Breast epithelium (tissue), 4 donors: ENCODE measurements at places on chromosomes 2 and 18. TPM values are rescaled to one million over a fixed set of nuclear protein-coding genes. Genes with fewer than 3 reads are reported as not detected.

GRCh38 chr2:219022041-219022440 lies 19.3 kb downstream of the CFAP65 start:
- no peak for DNase-seq

DNA sequence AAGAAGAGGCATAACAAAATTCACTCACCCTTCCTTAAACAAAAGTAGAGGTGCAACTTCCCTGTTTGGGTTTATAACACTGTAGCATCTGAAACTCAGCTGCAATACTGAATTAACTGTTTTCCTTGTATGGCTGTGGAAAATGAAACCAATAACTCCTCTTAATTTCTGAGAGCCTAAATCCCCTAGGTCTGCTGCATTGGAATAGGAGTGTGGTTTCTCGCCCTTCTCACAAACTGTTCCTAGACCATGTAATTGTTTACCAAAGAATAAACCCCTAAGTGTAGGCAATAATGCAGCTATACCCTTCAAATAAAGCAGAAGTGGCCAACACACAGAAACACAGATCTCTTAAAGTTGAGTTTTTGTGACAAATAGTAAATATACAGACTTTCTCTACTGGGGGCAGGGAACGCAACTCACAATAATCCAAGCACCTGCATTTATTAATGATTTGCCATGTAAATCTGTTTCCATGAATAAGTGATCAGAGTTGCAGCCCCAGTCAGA lies 52.0 kb downstream of the RASGRP3 start:
- no peak for DNase-seq

GRCh38 chr2:37005118-37005868 lies 39.0 kb upstream of the STRN start:
- DNase-seq = no peak

GRCh38 chr2:53750041-53750768 lies 17.4 kb upstream of the CHAC2 start:
- DNase-seq = no peak

- no peak for DNase-seq
Measured at GRCh38 chr18:76859474-76860339, 37.4 kb downstream of the ZNF236 start.

- no peak for DNase-seq
Measured at GRCh38 chr2:182503886-182504285, 77.0 kb upstream of the PDE1A start.

GRCh38 chr2:68879296-68879695 lies 8.1 kb upstream of the BMP10 start:
- DNase-seq = no peak

DNA sequence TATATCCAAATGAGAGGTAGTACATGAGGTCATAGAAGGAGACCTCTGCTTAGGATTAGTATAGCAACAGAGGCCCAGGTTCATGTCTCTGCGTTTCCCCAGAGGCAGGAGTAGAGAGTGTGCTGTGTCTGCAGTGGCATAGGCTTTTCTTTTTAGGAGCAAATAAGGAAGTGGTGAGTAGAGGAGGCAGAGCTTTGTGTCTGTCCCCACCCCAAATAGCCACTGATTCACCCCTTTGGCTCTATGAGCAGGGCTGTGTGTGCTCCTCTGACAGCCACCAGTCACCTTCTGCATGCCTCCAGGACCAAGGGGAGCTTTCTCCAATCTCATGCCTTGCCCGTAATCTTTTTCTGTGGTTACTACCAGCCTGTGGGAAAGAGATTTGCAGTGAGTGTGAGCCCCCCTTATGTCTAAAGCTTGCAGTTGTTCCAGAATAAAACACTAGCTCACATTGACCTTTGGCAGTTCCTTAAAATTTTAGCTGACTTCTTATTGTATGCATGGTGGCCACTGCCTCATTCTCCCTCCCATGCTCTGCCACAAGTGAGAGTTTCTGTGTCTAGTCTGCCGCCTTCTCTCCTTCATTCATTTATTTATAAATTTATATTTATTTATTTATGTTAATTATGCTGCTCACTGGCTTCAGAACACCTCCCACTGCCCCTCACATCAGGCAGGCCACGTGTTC lies 23.5 kb upstream of the ELAC1 start:
- no peak for DNase-seq

GRCh38 chr18:37280701-37281393 lies 284.8 kb downstream of the CELF4 start:
- no peak for DNase-seq

GRCh38 chr18:74190086-74190485 lies 41.8 kb downstream of the TIMM21 start:
- no peak for DNase-seq

DNA sequence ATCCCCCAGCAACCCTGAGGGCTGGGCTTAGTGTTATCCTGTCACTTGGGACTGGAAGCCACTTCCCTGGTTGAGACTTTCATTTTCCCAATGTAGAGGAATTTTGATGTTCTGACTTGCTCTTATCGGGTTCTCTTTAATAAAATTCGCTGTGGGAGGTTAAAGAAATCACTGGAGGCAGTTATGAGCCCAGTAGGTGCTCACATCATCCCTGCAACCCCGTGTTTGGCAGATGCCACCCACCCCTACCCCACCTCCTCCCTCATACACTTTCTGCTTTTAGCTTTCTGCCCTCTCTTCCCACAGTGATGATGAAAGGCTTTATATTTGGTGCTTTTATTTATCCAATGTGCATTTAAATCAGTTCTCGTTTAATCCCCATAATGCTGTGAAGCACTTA lies 106.6 kb downstream of the MAPK4 start:
- no peak for DNase-seq

- no peak for DNase-seq
Measured at GRCh38 chr2:221461901-221462300, 110.2 kb downstream of the EPHA4 start.

DNA sequence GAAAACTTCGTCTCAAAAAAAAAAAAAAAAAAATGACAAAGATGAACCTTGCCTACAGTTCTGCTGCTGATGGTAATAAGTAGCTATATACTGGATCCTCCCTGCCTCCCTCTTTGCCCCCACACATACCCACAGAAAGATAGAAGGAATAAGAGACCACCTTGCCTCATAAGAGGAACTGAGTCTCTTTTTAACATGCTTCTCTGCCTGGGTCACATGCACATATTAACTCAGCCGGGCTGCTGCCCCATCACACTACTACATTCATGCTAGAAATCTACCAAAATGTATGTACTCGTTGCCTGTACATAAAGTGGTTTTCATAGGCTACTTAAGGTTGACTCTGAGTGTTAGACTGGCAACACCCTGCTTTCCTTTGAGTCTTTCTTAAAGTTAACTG lies 78.9 kb upstream of the B3GNT2 start:
- no peak for DNase-seq

DNA sequence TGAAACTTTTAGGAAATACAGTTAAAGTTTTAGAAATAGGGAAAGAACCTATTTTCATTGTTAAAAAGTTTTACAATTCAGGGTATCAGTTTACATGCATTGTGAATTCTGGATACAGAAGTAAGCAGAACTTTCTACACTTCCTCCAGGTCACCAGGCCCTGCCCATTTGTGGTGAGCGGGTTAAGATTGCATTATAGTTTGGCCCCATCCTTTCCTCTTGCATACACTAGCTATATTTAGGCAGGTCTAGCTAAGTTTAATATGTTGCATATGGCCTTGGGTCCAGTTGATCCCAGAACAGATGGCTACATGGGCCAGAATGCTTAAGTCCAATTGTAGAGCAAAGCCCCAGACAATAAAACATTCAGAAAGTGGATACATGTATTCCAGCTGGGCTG lies 4.8 kb downstream of the VWA3B start:
- no peak for DNase-seq

DNA sequence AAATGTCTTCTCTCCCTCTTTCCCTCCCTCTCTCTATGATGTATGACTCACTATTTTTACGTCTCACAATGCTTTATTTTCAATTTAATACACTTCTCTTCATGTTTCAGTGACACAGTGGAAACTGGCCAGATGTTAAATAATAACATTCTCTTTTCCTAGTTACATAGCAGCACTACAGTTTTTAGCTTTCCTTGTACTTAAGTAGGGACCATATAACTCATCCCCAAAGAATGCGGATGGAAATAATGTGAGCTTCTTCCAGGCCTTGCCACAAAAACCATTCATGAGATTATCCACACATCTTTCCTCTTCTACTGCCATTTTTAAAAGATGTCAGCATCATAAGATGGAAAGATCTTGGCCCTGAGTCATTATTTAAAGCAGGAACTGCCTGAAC lies 789.4 kb downstream of the LRP1B start:
- no peak for DNase-seq

DNA sequence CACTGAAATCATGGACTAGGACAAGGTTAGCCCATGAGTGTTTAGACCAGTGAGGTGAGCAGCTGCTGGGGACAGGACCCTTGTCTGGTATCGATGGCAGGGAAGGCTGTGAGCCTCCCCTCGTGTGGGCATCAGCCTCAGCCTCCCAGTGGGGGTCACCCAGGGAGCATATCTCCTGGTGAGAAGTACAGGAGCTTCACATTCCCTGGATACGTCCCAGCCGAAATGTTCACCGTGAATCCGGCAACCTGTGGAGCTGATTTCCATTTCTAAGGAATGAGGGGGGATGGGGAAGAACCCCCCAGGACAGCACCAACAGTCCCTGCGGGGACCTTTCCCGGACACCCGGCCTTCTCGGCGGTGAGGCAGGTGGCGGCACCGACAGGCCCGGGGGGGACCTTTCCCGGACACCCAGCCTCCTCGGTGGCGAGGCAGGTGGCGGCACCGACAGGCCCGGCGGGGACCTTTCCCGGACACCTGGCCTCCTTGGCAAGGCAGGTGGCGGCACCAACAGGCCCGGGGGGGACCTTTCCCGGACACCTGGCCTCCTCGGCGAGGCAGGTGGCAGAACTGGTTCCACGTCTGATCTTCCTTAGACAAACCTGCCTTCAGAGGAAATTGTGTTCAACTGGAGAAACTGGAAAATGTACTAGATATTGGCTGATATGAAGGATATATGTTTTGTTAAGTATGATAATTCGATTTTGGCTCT lies 21.2 kb downstream of the RTP5 start:
- DNase-seq = peak; percentile 74

DNA sequence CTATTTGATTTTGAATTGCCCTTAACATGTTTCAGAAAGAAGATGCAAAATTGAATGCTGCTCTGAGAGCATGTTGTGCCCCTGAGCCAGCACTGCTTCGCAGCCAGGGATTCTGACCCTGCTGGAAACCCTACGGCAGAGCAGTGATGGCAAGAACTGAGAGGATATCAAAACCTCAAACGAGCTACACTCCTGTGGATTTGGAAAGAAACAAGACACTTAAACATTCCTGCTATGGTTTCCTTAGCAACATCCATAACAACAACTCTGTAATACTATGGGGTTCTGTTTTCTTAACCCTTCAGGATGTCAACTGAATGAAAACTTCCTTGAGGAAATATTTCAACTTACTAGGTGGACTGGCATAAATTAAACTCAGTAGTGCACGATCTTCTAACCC lies 649.1 kb downstream of the NYAP2 start:
- DNase-seq = no peak

DNA sequence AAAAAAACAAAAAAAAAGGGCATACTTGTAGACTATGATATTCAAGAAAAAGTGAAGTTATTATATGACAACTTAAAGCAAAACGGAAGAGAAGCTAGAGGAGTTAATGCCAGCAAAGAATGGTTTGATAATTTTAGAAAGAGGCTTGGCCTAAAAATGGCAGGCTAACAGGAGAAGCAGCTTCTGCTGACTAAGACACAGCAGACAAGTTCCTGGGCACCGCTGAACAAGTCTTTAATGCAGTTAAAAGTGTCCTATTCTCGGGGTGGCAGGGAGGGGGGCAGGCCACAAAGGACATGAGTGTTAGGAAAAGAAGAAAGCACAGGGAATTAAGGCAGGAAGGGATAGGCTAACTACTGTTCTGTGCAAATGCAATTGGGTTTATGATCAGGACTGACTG lies 50.3 kb upstream of the GAREM2 start:
- DNase-seq = no peak

- no peak for DNase-seq
Measured at GRCh38 chr18:3032721-3033120, 19.8 kb upstream of the LPIN2 start.

GRCh38 chr2:173590276-173590861 lies 235.7 kb downstream of the CDCA7 start:
- DNase-seq = peak; percentile 73

GRCh38 chr2:111035830-111036441 lies 84.8 kb upstream of the BCL2L11 start:
- DNase-seq = no peak

GRCh38 chr2:159094173-159094737 lies 125.8 kb downstream of the TANC1 start:
- peak; percentile 73 for DNase-seq

DNA sequence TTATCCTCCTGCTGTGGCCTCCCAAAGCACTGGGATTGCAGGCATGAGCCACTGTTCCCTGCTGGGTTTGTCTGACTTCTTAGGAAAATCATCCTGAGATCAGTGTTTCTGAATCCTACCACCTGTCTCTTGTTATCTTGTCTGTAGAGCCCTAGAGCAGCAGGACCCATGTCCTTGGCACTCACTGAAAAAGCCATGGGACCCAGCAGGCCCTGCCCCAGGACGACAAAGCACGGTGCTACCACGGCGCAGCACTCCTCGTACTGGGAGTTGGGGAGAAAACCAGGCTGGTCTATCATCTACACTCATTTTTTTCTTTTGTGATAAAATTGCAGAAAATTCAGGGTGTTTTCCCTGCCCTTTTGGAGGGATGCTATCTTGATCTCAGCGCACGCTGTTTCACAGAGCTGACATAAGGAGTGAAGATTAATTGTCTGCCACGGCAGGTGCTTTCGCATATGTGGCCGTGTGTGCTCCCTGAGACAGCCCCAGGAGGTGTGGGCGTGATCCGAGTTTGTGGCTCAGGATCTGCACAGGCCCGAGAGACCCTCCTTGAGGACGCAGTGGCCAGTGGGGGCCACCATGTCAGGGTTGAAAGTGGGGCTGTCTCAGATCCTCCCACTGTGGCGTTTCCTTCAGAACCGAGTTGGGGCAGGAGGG lies 179.1 kb downstream of the LDLRAD4 start:
- no peak for DNase-seq

DNA sequence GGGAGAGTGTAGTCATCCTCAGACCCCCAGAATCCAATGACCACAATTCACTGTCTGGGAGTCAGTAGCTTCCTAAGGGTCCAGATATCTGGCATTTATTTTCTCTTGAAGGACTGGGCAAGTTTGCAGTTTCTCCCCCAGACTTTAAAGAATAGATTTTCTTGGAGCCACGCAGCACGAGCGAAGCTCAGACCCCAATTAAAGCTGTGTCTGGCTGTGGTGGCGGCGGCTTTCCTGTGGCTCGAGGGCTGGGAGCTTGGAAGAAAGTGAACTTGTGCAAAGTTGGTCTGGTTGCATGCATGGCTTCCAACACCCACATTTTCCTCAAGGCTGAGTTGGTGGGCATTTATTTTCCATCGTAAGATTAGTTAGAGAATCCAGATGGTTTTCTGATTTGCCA lies 105.0 kb downstream of the ACKR3 start:
- no peak for DNase-seq

ERICH2 gene
- not detected for total RNA-seq

ERLEC1 gene
- total RNA-seq = 114 TPM

DSG1 gene
- total RNA-seq = not detected

ABCG8 gene
- 0.15 TPM for total RNA-seq

CD226 gene
- 2.1 TPM for total RNA-seq

ERBB4 gene
- total RNA-seq = 1.6 TPM
